ENCODE measurements at places on chromosomes 5 and 9.

GRCh38 chr5:119397518-119398380 is 41.9 kb downstream of the TNFAIP8 start:
- no peak for DNase-seq

DNA sequence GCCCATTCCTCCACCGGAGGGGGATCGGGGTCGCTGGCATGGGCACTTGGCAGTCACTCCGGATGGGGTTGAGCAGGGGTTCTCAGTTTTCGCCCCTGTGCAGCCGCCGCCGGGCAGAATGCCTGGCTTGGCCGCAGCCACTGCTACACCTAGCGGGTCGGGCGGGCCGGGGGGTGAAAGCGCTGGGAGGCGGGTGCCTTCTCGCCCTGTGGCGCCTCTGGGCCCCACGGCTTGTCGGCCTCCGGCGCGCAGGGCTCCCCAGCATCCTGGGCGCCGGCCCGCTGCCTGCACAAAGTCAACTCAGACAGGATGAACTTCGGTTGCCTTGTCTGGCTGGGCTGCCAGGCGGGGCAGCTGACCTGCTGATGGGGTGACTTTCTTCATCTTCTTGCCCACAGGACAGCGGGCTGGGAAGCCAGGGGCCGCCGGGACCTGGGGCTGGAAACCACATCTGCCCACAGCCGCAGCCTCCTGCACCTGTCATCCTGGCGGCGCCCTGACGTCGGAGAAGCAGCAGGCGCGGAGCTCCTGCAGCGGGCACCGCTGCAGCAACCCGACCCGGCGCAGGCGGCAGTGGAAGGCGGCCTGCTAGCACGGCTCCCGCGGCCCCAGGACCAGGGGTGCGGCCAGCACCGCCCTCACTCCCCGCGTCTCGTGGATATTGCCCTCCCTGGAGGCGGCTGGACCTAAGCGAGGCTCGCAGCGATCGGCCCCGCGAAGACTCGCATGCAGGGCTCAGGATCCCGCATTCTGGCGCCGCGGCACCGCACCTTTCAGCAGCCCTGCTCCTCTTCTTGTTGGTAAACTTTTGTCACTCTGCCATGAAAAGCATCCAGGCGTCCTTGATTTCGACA is 1.3 kb upstream of the ANKRD18A start:
- DNase-seq = no peak

DNA sequence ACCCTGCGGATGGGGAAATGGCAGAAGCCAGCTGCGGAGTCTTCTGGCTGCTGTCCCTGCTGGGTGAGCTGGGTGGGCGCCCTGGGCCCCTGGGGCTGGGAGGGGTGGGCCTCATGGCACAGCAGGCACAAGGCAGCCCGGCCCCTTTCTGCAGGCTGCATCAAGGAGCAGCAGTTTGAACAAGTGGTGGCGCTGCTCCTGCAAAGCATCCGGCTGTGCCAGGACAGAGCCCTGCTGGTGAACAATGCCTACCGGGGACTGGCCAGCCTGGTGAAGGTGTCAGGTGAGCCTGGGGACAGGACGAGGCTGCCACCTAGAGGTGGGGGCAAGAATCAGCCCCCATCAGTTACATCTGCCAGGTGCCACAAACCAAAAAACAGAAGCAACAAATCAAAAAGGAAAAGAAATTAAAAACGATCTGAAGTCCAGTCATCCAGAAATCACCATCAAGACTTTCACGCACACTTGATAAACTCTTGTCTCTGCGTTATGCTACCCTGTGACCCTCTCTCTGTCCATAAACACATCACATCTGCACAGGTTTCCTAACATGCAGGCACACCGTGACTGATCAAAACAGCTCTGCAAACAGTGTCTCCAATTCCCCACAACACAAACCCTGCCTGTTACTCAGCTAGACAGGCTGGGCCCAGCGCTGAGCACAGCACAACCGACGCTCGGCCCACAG is 13.9 kb downstream of the REXO4 start:
- DNase-seq = peak; percentile 34

GRCh38 chr5:109877670-109878045 is 187.9 kb downstream of the MAN2A1 start:
- DNase-seq = no peak

DNA sequence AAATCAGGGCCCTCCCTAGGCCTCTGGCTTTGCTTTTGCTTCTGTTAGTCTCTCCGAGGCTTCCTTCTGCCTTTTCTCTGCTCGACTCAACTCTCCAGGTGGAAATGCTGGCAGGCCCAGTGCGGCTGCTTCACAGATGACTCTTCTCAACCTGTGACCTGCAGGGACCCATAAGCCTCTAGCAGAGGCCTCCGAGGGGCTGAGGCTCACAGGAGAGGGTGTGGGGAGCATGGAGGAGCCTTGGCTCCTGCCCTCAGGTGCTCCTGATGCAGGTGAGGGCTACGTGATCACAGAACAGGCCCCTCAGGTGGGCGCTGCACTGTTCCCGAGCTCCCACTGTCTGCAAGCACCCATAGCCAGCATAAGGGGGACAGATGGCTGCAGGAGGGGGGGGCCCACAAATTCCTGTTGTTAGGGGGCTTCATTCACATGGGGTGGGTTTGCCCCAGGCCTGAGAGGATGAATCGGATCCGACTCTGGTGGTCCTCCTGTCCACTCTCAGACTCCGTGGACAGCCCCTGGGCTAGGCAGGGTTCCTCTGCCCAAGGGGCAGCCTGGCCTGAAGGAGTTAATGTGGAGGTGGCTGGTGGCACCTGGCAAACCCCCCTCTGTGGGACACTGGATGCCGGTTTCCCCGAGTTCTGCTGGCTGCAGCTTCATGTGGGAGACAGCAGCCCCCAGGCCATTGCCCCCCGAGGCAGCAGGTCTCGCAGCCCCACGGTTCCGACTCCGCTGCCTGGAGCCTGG is 10.9 kb upstream of the FCN2 start:
- no peak for DNase-seq

GRCh38 chr9:6987381-6987780 is 229.6 kb downstream of the KDM4C start:
- DNase-seq = no peak

DNA sequence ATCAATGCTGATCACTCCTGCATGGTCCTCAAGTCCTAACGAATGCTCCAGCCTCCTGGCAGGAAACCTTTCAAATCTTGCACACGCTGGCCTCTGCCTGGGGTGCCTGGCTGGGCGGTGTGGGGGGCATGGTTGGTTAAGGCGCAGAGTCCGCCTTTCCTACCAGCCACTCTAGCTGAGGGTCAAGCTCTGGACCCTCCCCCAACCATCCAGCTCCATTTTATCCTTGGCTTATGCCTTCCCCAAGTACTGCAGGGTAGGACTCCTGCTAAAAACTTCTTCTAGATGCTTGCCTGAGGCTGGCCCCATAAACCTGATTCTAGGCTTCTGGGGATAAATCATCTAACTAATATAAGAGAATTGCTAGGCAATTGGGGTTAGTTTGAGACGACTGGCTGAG is 808 bp upstream of the MVB12B start:
- no peak for DNase-seq

DNA sequence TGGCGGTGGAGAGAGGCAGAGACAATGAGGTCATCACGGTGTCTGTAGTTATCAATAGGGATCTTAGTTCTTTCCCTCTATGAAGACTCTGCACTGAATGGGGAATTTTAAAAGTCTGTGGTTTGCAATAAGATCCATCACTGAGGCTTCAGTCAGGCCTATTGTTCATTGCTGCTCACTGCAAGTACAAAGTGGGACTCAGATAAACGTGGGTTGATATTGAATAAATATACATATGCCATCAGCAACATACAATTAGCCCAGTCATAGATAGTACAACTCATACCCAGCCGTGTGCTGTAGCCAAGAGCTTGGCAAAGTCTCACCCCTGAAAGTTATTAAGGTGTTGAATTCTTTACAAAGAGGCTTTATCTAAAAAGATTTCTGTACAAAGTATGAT is 88.4 kb downstream of the ENC1 start:
- no peak for DNase-seq

DNA sequence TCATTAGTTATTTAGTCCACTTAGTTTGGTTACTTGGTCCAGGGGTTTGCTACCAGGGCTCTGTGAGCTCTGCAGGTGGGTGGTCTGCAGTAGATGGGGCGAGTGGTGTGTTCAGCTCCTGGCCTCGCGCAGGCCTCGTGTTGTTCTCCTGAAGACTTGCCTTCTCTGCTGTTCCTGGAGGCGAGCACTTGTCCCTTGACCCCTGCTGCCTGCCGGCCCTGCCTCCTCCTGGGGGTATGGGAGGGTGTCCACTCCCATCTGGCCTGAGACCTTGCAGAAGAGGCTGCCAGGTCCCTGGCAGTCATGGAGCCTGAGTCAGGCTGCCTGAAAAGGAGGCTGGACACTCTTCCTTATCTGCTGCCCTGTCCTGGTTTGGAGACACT is 137.0 kb downstream of the CACNA1B start:
- no peak for DNase-seq

- DNase-seq = no peak
Measured at GRCh38 chr9:82565188-82565969, 497.6 kb downstream of the RASEF start.

DNA sequence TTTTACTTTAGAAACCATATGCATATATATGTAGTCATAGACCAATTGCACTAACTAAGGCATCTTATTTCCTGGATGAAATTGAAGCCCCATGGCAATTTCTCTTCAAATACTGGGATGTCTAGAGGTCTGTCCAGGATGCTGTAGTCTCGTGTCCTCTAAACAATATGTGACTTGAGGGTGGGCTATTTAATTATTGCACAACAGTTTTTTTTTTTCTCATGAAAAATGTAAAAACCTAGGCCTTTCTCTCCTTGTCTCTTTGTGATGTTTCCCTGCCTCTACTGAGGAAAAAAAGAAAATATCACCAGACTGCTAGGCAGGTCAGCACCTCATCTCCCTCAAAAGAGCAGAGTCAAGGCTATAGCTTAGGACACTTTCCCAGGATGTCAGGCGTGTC is 34.6 kb downstream of the ZCCHC9 start:
- no peak for DNase-seq

DNA sequence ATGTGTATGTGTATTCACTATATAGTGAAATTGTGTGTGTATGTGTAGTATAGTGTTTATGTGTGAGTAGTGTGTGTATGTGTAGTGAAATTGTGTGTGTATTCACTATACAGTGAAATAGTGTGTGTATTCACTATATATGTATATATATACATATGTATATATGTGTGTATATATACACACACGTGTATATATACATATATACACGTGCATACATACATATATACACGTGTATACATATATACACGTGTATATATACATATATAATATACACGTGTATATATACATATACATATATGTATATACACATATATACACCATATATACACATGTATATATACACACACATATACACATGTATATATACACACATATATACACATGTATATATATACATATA is 403.6 kb upstream of the TUSC1 start:
- DNase-seq = no peak

DNA sequence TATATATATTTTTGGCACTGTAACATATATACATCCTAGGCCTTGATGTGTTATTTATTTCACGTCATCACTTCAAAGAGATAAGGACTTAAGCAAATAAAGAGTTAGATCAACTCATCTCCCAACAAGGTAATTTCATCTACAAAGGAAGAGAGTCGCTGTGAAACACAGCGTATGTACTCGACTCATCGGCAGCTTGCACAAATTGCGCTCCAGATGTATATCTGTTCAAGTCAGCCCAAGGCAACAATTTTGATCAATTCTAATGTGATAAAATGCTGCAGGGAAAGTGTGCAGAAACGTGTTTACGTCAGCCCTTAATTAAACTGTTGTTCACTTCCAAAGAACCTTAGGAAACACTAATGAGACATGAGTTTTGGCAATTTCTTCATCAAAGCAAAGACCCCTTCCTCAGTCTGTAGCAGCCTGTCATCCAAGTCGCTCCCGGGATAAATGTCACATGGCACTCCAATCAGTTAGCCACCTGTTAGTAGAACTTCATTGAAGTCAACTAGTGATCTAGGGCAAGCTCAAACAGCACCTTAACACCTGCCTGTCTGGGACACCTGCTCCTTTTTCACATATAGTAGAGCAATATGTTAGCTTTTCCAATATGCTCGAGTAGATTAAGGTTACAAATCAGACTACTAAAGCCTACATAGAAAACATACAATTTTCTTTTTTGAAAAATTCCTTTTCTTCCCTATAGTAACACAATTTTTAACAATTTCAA is 182.4 kb downstream of the NFIB start:
- DNase-seq = no peak

DNA sequence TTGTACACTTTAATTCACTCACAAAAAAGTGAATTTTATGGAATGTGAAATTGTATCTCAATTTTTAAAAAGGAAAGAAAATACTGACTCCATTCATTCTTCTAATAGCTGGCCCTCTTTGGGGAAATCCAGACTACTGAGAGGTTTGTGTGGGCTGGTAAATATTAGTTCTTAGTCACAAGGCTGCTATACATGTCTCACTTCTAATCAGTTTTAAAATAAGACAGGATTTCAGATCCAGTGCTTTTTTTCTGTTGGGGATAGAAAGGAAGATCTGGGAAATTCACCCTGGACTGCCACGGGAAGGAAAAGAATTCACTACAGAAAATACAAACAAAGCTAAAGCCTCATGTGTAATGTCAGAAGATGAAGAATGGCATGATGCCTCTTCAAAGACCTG is 32.7 kb upstream of the ADAMTSL1 start:
- DNase-seq = no peak

DNA sequence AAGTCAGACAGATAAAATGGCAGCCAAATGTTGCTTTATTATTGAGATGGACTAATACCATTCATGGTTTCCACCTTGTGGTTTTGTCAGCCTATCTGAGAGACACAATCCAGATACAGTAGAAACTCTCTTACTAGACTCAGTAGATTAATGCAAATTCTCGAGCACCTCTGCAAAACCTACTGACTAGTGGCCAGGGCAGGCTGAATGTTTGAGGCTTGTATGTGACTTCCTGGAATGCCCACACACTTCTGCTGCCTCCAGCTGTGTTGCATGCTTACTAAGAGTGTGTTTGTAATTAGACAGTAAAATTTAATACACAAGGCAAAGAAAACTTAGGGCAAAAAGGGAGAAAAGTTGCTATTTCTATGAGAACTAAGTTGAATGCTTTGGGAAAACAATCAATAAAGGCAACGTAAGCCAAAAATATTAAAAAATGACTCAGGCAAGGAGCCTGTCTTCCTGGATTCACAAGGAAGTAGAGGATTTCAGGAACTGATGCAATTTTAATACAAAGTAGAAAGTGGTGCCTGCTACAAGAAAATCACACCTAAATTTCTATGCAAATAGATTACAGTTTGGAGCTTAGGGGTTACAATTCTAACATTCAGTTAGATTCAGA is 30.2 kb upstream of the CCNG1 start:
- DNase-seq = no peak

DNA sequence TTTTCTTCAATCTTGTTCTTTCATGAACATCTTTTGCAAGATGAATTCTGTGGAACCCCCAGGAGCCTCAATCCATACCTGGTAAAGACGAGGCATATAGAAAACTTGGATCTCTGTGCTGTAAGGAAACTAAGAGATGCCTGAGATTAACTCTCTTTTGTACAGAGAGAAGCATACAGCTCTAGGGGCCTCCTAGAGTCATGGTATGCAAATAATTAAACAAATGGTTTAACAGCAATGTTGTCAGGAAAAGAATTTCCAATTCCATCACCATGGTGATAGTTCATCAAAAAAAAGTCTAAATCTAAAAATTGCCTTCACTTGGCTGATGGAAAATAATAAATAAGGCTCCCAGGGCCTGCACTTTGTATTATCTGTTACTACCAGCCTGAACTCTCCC is 275.4 kb downstream of the SLIT3 start:
- DNase-seq = no peak
